Activated CD4-positive, alpha-beta T cell treated with anti-CD3 and anti-CD28 coated beads, Interleukin-2, amount 50 U/mL, for 1 hour (primary cell): ENCODE measurements at places on chromosomes 6 and 20.

GRCh38 chr20:9475456-9475855 is 38.9 kb upstream of the LAMP5 start:
- DNase-seq, result no peak

GRCh38 chr6:34743625-34744293 is 13.5 kb upstream of the SNRPC start:
- DNase-seq, result no peak

GRCh38 chr6:131182991-131183425 is 47.7 kb downstream of the AKAP7 start:
- peak; percentile 3 for DNase-seq

GRCh38 chr6:45727819-45728449 is 287.7 kb downstream of the CLIC5 start:
- DNase-seq, result no peak

- no peak for DNase-seq
These were observed 559.5 kb downstream of the UTRN start for GRCh38 chr6:144844596-144844995.

- DNase-seq, result no peak
These were observed 164.2 kb downstream of the OGFRL1 start for GRCh38 chr6:71452697-71453370.

- DNase-seq, result no peak
These were observed 18.3 kb downstream of the BPIFB1 start for GRCh38 chr20:33301192-33301930.

DNA sequence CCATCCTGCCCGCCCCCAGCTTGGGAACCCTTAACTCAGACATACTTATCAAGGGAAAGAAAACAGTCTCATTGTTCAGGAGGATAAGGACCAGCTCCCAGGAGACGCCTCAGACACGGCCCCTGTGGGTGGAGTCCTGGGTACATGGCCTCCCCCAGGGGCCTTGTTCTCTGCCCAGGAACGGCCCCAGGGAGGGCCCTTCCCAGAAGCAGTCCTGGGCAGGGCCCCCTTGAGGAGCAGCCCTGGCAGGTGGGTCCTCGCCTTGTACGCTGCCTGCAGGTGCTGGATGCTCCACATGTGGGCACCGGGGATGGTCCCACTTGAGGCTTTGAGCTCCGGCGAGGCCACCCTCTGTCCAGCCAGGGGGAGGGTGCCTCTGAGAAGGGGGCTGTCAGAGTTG is 4.5 kb upstream of the GATA5 start:
- no peak for DNase-seq

GRCh38 chr6:113185299-113185698 is 671.8 kb upstream of the MARCKS start:
- DNase-seq, result no peak

GRCh38 chr6:18242062-18242851 is 22.1 kb downstream of the DEK start:
- DNase-seq, result no peak

DNA sequence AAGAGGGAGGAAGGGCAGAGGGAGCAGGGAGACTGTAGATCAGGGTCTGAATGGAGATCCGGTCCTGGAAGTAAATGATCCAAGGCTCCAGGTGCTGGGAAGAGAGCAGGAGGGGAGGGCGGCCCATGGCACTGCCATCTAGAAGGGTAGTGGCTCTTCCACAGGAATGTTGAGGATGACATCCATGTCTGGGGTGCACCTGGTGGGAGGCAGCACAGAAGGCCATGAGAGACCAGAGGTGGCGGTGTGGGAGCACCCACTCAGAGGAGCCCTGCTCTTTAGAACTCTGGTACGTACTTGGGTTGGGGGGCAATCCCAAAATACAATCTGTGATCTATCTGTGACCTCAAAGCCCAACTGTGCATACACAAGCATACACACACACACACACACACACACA is 13.5 kb downstream of the DEFB132 start:
- no peak for DNase-seq

DNA sequence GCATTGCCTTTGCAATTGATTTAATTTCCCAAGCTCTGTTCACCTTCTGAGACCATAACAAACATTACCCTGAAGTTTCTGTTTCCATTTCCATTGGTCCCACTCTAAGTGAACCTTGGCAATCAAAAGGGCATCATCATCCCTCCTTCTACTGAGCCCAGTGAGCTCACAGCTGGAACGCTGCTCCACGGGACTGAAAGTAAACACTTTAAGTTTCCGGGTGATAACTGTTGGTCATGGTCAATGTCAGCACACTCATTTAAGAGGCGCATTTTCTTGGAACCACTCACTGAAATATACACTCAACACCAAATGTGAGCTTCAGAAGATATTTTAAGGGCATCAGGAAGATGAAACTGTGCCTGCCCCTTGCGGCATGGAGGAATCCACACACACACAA is 37.1 kb upstream of the RPS6KA2 start:
- DNase-seq, result no peak

DNA sequence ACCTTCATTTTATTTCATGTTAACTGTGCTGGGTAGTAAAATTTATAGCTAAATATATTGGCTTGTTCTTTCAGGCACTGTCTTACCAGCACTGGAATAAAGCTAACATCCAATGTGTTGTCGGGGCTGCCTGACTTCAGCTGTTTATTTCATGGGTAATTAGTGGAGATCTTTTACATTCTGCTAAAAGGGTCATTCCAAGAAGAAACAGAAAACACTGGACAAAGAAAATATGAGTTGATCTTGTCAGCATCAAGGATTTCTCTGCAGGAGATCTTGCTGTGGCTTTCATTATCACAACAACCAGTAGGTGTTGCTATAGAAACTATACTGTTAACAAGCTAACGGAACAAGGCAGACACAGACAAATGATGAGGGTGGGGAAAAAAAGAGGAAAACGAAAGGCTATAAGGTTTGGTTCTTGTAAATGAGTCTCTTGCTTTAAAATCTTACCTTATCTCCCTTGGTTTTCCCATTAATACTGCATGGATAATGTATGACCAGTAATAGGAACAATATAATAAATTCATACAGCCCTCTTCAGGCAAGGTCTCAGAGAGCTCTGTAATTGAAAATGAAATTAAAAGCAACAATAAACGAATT is 206.8 kb downstream of the SIM1 start:
- DNase-seq, result no peak

- DNase-seq, result no peak
These were observed 1.3 kb upstream of the PLCG1 start for GRCh38 chr20:41135888-41136679.

DNA sequence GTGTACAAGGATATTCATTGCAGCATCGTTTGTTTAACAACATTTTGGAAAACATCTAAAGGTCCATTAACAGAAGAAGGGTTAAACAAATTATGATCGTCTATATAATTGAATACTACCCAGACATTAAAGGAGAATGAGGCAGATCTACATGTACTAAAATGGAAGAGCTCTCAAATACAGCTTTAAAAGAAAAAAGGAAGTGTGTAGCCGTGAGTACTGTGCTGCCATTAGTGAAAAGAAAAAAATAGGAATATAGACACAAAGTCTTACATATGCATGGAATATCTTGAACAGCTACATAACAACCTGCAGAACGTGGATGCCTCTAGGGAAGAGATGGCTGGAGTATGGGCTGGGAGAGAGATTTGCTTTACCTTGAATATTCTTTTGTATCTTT is 37.9 kb downstream of the PRDM1 start:
- no peak for DNase-seq

DNA sequence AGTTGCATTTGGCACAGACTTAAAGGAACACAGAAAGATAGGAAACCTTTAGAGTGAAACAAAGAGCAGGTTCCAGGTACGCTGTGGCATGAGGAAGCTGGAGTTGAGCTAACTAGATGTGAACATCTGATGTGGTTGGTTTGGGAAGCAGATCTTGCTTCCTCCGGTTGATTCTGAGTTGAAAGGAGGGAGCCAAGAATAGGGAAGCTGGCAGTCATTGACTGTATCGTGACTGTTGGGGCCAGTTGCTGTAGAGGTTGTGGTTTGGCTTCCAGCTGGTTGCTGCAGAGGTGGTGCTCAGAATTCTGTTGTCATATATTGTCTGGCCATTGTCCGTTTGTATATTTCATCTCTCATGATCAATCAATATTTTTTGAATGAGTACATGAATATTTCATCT is 325.9 kb downstream of the PLCB1 start:
- no peak for DNase-seq

DNA sequence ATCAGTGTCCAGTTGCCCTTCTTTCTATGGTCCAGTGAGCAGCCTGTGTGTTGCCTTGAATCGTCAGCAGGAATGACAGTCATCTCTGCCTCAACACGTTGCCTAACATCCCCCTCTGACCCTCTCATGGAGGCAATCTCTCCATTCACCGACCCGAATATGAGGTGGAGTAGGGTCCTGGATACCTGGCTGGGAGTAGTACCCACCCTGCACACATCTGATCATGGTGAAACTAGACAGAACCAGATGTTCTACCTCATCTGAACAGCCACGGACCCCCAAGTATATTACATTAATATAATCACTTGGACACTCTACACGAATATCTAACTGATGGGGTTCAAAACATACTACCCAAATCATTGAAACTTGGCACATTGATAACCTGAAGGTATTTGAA is 77.0 kb upstream of the COL21A1 start:
- DNase-seq, result no peak

- DNase-seq, result no peak
These were observed 254.7 kb downstream of the FARS2 start for GRCh38 chr6:5516036-5516435.

DNA sequence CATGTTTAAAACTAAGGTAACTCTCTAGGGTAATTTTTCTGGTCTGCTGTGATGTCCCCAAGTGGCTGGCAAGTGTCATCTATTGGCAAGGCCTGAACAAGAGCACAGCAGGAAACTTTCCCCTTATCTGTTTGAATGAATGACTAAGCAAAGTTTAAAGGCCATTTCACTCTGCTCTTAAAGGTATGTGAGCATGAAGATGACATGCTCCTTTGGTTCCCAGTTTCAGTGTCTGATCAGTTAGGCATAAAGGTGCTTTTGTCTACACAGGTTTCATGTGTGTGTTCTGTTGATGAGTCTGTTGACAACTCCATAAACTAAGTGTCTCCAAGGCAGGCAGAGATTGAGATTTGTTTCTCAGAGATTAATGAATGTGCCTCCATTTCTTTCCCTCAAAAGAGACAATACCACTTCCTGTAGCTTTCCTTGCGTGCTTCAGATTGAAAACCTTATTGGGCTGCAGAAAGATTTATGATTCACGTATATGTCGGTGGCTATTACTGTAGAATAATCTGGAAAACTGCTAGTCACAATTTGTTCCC is 83.9 kb downstream of the MAP3K7 start:
- DNase-seq, result no peak

- no peak for DNase-seq
These were observed 38.4 kb downstream of the KIF25 start for GRCh38 chr6:168035661-168036545.

DNA sequence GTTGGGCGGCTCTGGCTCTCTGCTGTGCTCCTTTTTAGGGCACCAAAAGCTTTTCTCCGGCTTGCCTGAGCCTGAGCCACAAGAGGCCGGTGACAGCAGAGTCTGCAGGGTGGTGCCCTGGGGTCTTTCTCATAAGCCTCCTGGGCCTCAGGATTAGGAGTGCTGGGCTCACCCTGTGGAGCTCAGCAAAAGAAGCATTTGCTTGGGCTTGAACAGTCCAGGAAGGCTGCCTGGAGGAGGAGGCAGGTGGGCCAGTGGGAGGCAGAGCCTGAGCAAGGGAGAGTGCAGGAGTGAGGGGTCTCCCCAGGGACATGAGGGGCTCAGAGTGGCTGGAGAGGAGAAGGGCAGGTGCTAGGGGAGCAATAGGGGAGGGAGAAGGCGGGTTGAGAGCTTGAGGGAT is 32.9 kb upstream of the MRGBP start:
- DNase-seq, result no peak

DNA sequence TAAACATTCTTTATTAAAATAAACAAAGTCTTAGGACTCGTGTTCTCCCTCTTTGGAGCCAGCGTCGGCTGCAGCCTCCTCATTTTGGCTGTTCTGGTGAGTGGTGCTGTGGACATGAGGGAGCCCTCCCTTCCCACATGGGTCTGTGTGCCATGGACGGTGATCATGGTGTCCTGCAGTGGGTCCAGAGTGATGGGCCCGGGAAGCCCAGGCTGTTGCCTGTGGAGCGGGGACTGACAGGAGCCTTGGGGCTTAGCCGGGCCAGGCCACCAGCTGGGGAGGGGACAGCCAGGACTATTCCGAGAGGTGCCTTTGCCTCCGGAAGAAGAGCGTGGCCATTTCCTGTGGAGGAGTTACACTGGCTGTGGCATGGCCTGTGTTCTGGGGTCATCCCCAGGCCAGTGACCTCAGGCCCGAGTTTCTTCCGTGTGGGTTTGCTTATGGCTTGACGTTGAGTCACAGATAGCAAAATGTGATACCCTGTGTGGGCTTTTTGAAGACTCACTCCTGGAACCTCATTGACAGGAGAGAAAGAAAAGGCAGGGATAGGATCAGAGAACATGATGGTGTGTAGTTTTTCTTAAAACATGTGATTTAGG is 153.4 kb downstream of the DTNBP1 start:
- DNase-seq, result no peak

DNA sequence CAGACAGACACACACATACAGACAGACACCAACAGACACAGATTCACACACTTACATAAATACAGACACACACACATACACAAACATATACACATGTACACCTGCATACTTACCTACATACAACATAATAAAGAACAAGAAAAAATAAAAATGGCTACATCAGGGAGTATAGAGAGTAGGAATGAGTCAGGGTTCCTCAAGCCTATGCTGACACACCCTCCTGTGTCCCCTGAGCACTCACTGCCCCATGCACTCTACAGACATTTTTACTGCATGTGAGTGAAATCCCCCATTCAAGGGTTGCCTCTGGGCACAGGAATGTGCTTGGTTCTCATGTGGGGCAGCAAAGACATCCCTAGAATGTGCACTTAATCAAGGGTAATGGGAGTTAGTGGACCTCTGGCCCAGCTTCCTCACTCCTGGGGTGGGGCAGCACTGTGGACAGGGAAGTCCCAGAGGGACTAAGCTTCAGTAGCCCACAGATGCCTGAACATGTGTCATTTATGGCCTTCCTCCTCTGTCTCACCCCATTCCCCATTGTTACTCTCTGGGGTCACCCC is 185.9 kb upstream of the FOXA2 start:
- DNase-seq, result no peak

- no peak for DNase-seq
These were observed 206.0 kb upstream of the PREP start for GRCh38 chr6:105608711-105609374.

GRCh38 chr20:36372666-36373065 is 66.5 kb downstream of the DLGAP4 start:
- DNase-seq, result no peak

- DNase-seq, result no peak
These were observed 33.8 kb upstream of the LRRC1 start for GRCh38 chr6:53761036-53761435.

- DNase-seq, result no peak
These were observed 1.4 kb upstream of the CLPSL2 start for GRCh38 chr6:35775031-35775430.

- no peak for DNase-seq
These were observed 3.8 kb upstream of the EEF1A2 start for GRCh38 chr20:63502671-63503172.

GRCh38 chr6:32129297-32130088 is 595 bp downstream of the FKBPL start:
- DNase-seq, result no peak
